ENCODE measurements at places on chromosomes 6 and 20.
A peak's percentile ranks its signal among the peaks of the same experiment; 100 is the strongest.

- no peak for DNase-seq
Measured at GRCh38 chr6:139337001-139337400, 37.4 kb downstream of the CITED2 start.

GRCh38 chr6:52409499-52409898 is 10.6 kb upstream of the EFHC1 start:
- no peak for DNase-seq

DNA sequence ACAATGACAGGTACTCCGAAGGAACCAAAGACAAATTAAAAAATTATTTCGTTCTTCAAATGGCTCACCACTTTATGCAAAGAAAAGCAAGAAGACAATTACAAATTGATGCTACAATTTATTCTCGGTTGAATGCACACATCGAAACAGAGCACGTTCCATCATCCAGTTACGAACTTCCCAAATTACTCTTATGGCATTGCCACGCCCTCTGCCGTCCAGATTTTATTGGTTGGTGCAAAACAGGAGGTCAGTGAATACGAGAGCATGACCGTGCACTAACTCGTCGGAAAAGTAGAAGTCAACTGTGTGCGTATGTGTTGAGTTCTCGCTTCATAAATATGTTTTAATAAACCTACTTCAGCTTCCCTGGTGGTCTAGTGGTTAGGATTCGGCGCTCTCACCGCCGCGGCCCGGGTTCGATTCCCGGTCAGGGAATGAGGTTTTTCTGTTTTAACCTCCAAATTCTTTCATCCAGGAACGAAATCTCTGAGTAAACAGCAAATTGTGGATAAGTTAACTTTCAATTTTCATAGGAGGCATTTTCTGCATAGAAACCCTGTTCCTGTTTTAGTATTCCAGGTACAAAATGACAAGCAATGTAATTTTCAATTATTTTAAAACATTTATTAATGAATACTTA is 23.2 kb downstream of the ZNF311 start:
- peak; percentile 87 for DNase-seq

- DNase-seq = no peak
Measured at GRCh38 chr6:79001415-79001814, 76.6 kb downstream of the PHIP start.

DNA sequence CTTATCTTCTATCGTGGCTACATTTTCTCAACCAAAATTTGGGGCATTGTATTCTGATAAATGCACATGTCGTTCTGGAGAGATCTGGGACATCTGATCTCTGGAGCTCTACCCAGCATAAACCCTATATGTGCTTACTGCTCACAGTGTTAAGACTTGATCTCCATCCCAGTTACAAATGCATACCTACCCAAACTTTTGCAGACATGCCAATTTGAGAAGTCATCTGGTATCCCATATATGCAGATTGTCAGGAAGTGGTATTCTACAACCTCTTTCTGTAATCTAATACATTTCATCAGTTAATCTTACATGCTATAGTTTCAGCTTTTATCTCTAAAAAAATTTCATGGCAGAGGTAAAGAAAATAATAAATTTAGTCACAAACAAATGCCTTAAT is 11.2 kb downstream of the BAG2 start:
- no peak for DNase-seq

DNA sequence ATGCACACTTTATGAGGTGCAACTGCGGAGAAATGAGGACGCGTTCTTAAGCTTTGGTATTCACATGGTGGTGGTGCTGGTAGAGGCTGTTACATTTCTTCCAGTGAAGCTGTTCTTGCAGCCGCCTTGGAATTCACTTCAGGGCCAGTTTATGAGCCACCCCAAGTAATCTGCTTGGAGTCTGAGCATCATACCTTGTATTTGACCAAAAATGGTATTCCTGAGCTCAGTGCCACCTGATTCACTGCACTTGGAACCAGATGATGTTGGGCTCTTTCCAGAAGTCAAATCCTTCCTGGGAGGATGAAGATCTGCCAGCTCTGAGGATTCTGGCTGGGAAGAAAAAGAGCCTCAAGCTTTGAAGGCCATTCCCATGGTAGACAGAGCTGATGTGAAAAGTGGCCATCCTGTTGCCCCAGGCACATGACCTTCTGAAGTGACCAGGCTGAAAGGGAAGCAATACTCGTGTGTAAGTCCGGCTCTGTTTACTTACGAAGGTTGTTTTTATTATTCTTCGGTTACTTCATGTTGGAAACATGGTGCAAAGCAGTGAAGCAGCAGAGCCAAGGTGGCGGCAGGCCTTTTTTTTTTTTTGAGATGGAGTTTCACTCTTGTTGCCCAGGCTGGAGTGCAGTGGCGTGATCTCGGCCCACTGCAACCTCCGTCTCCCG is 7.7 kb downstream of the MANBAL start:
- no peak for DNase-seq

- no peak for DNase-seq
Measured at GRCh38 chr6:147434516-147434915, 74.0 kb upstream of the SAMD5 start.

DNA sequence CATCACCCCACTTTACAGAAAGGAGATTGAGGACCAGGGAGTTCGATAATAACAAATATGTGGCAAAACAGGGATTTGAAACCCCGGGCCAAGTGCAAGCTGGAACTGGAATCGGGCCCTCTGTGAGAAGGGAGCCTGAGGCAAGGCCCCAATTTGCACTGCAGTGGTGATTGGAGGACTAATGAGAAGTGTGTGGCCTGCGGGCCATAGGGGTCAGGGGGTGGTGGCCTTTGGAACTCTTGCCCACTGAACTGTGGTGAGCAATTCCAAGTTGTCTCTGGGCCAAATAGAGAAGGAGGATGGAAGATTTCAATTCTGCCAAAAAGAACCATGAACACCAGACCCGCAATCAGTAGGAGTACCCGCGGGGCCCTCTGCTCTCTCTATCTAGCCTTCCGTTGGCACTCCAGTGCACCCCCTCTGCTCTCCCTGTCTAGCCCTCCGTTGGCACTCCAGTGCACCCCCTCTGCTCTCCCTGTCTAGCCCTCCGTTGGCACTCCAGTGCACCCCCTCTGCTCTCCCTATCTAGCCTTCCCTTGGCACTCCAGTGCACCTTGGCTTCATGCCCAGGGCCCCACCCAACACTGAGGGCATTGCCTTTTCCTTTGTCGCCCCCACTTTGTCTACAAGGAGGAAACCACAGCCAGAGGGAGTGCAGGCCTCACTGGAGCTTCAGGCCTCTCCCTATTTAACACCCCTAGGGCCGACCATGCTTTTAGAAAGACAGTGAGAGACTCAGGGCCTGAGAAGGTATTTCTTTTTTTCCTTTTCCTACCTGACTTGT is 6.0 kb upstream of the PTPRA start:
- DNase-seq = no peak

DNA sequence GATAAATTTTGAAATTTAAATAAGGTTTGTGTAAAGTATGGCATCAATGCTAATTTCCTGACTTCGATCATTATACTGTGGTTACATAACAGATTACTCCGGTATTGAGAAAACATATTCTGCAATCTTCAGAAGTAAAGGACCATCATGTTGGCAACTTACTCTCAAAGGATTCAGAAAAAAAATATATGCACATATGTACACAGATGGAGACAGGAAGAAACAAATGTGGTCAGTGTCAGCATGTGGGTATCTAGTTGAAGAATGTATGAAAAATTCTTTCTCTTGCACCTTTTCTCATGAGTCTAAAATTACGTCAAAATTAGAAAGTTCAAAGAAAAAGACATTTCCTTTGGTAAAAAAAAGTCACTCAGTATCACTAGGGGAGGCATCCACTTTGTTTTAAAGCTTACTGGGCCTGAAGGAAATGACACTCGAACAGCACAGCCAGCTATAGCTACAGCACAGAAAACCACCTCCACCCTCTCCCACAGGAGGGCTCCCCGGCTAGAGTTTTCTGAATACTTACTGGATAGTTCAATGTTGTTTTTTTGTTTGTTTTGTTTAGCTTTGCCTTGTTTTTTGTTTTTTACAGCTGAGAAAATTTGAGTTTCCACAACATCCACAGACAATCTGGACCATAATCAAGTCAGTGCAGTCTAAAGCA is 317.2 kb upstream of the AGPAT4 start:
- no peak for DNase-seq

GRCh38 chr6:64782877-64783276 is 924.1 kb downstream of the EYS start:
- no peak for DNase-seq

DNA sequence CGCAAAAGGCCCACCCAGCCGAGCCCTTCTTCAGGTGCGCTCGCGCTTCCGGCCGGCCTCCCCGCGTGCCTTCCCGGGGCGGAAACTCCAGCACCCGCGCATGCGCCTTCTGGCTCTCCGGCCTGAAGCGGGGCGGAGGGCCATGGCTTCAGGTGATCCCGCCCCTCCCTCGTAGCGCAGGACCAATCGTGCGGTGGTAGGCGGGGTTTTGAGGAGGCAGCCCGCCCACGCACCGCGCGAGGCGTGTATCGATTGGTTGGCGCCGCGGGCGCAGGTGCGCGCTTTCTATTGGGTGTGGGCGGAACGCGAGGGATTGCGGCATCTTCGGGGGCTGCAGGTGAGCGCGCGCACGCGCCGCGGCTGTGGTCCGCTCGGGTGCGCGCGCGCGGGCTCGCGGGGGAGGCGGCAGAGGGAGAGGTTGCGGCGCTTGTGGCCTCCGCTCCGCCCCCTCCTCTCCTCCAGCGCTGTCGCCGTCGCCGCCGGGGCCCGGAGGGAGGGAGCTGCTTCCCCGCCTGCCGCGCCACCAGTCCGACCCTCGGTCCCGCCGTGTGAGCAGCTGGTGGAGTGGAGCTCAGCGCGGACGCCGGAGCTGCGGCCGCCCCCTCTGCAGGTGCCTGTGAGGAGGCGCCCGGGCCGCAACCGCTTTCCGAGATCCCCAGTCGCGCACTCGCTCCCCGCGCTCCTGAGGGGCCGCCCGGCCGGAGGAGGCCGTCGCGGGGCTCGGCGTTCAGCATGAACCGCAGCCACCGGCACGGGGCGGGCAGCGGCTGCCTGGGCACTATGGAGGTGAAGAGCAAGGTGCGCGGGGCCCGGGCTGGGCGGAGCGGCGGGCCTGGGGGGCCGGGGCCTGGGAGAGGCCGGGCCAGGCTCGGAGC is at the start of gene PARD6B:
TSS of gene PARD6B (plus strand) at position 526 of the 875 bp plus-strand sequence. CDS start at position 733, 207 bp downstream.
- DNase-seq = peak; percentile 99

- no peak for DNase-seq
Measured at GRCh38 chr20:58267389-58268215, 39.1 kb upstream of the ANKRD60 start.

DNA sequence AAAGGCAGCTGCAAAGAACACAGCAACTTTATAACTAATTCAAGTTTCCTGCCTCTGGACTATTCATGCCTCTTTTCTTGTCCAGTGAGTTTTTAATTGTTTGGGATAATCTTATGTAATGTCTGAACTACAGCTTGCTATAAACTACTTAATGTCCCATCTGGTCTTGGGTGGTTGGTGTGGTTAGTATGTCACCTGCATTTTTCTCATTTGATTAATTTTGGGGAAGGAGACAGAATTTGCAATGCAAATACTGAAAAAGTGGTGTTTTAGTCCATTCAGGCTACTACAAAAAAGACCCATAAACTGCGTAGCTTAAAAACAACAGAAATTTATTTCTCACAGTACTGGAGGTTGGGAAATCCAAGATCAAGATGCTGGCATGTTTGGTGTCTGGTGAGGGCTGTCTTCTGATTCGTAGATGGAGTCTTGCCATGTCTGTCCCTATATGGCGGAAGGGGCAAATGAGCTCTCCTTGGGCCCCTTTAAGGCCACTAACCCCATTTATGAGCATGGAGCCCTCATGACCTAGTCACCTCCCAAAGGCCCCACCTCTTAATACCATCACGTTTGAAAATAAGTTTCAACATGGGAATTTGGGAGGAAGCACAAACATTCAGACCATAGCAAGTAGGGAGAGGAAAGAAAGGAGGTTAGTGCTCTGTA is 22.4 kb downstream of the RNF8 start:
- no peak for DNase-seq

- DNase-seq = no peak
Measured at GRCh38 chr6:71262914-71263313, 25.7 kb upstream of the OGFRL1 start.

GRCh38 chr6:101399616-101400162 is 6.2 kb downstream of the GRIK2 start:
- DNase-seq = no peak

GRCh38 chr6:149545754-149546471 is at the start of gene PPIL4:
TSS of gene PPIL4 (minus strand) at chr6:149546043. CDS start at chr6:149546005, 38 bp downstream.
- peak; percentile 96 for DNase-seq

DNA sequence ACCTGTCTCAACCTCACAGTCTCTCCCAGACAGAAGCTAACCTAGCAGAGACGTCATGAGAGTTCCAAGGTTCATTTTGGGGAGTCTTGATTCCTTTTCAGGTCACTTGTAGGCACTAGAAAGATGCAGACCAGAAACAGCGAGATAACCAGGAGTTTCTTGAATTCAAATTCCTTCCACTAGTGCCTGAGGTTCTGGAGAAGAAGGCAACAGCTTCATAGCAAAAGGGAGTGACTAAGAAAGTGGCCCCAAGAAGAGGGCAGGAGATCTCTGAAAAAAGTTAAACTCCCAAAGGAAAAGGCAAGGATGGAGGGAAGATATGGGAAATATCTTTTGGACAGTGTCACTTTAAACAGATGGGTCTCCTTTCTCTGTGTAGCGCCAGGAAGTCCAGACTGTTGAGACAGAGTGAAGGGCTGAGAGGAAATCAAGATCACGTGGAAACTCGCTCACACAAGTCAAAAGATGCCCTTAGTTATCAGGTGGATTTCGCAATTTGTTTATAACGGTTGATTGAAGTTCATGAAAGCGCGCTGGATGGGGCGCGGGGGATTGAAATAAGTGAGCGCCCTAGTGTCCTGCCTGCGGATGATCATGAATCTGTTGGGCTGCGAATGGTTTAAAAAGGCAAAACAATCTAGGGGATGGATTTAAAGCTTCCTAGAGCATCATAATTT is 4.8 kb upstream of the PRSS16 start:
- no peak for DNase-seq

Data from activated CD4-positive, alpha-beta T cell treated with anti-CD3 and anti-CD28 coated beads, Interleukin-2, Interleukin-6, amounts not matched to agents 100 ng/mL and 50 ng/mL, durations not matched to agents 16 hours and 8 hours (primary cell).